ENCODE measurements at places on chromosomes 2 and 18.

GRCh38 chr2:128444816-128445522 is 126.3 kb upstream of the HS6ST1 start:
- DNase-seq = no peak

DNA sequence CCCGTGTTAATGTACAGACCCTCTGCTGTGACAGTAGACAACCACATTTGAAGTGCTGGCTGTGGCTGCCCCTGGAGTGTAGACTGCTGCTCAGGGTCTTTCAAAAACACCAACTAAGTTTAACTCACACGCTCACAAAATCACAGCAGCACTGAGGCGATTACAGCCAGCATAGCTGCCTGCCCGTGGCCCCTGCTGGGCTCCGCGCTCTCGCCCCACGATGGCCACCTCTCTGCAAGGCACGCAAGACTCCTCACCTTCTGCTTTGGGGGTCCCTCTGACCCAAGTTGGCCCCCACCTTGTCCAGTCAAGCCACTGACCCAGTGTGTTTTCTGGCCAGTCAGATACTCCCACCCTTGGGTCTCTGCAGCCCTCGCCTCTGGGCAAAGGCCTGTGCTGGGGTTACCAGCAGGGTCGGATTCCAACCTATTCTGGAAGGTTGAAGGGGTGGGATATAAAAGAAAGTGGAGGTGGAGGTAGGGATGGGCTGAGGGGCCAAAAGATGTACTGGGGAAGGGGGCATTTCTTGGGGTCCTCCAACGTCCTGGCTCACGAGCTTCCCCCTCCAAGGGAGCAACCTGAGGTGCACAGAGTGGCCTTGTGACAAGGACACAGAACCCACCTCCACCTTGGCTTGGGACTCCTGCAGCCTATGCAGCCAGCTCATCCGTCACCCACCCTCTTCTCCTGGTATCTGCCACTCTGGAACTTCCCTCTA is 2.9 kb upstream of the B3GNT7 start:
- no peak for DNase-seq

GRCh38 chr18:27956001-27956640 is 220.8 kb downstream of the CDH2 start:
- DNase-seq = no peak

DNA sequence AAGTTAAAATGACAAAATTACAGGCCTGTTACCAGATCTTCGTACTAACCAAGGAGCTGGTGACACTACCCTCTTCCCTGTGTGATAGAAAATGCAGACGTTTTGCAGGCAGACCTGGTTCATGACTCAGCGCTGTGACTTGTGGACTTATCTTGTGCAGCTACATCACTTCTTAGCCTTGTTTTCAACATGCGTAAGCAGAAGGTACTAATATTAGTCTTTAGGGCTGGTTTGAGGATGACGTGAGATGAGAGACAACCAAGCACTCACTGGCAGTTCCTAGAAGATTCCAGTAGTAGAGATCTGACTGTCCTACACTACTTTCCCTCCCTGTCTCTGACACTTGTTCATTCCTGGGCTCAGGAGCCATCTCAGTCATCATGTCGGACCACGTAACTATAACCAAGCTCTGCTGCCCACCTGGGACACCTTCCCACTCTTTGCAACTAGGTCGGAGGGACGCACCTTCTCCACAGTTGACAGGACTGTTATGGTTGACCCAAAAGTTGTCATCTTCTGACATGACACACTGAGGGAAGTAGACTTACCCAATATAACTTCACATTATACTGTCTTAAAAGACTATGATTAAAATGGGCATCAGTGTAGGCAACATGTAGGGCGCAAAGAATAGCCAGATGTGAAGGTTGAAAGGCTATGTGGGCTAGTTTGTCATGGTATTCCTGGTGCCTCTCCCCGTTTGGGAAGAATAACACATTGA is 64.8 kb downstream of the TNFRSF11A start:
- peak; percentile 16 for DNase-seq

GRCh38 chr2:42297322-42297936 is 63.6 kb downstream of the COX7A2L start:
- DNase-seq = no peak

DNA sequence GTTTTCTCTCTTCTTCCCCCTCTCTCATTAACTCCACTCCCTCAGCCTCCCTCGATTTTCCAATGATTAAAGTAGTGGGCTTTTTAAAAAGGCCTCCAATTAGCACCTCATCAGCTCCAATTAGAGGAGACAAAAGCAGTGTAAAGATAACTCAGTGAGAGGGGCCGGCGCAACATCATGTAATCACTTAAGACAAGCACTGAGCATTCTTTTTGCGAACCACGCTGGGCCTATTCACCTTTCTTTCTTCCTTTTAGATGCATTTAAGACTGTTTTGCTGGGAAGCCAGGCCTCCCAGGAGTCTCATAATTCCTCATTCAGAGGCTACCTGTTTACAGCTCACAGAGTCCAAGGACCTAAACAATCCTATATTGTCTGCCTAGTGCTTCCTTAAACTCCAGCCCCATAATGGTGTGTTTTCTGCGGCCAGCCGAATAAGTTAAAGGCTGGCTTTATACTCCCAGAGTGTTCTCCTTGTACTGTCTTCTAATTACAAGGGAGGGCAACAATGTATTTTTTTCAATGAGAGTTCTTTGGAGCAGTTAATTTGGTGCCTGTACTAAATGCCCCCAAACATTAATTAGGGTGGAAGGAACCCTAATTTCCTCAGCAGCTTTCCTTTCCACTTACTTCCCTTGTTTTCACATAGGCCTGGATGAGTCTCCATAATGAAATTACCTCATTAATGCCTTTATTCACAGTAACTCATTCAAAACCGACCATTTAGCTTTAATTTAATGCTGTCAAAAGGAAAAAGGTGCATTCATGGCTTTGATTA is 28.0 kb upstream of the LMAN1 start:
- no peak for DNase-seq

DNA sequence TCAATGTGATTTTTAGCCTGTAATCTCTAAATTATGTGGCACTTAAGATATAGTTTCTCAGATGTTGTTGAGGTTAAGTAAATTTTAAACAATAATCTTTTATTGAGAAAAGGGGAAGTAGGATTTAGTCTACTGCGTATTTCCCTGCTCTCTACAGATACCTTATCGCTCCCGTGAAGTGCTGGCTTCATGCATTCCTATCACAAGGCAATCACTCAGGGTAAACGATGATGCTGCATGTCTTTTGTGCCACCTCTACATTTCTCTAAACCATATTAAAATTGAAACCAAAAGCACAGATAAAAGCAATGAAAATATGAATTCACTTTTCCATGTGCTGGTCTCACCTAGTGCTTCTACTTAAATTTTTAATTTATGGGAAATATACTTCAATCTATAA is 14.4 kb upstream of the RPE start:
- no peak for DNase-seq

- no peak for DNase-seq
These were observed 46.5 kb downstream of the KCNIP3 start for GRCh38 chr2:95343429-95344214.

- no peak for DNase-seq
These were observed 102.5 kb downstream of the OLA1 start for GRCh38 chr2:174145827-174146226.

DNA sequence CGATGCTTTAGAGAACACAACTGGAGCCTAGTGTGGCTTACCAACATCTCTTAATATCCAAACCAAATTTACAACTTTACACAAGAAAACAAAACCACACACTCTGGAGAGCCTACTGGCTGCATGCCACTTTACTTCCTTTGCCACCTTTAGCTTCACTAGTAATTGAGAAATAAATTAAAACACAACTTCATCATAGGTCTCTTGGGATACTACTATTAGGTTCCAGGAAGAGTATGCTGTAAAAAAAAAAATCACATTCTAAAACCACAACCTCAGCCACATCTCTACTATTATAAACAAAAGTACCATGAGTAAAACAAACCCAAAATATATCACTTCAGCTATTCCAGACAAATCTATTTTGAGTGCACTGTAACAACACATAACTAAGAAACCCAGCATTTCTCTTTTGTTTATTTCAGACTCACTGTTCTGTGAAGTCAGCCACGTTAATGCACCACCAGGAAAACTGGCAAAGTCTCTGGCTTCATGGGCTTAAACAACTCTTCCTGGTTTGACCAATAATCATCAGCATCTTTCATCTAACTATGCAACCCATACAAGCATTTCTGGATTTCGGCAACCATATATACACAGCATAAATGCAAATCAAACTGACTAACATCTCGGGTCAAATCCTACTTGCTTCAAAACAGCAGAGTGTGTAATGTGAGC is 59.1 kb downstream of the REV1 start:
- DNase-seq = no peak

- DNase-seq = no peak
These were observed 52.4 kb downstream of the LIMS1 start for GRCh38 chr2:108586631-108587030.

DNA sequence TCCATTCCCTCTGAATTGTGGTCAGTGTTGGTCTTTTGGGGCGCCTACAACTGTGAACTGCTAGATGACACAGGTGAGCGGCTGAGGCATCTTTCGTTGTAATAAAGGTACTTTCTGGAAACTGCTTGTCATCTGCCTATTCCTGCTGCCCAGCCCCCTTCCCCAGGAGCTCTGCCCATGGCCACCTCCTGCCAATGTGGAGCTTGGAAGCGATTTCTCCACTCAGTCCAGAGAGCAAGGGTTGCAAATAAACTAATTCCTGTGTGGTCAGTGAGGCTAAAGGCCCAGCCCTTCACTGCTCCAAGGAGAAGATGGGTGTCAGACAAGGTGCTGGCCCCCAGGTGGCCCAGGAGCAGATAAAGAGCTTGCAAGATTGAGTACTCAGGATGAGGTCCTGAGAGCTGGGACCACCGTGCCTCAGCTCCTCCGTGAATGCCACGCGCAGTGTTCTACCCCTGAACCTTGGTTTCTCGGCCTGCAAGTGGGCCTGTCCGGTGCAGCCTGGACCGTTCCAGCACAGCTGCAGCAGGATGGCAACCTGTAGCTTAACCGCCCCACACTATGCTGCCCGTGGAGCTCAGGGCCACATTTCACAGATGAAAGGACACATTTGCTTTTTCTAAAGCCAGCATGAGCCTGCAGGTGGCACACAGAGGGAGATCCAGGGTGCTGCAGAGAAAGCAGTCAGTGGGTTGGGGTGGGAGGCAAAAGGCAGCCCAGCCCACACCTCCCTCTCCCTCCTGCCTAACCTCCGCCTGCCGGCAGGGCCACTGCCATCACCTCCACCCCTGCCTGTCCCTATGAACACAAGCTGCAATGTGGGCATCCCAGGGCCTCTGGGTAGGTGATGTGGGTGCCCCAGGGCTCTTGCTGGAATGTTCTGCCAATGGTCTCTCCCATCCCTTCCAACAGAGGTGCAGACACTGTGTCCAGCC is 78.7 kb upstream of the OTOF start:
- DNase-seq = no peak

DNA sequence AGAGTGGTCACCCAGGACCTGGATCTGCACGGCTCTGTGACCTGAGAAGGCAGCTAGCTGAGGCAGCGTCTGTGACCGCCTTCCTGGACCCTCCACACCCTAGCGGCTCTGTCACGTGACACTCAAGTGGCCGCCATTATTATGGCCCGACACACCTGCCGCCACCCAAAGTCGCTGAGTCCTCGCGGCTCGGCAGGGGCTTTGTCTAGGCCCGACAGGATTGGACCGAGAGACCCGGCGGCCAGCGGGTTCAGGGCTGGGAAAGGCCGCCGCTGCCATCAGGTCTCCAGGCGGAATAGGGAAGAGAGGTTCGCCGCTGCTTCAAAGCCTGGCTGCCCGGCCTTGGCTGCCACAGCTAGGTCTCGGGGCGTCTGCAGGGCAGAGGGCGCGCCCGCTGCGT is 1162.5 kb upstream of the LRRTM1 start:
- DNase-seq = no peak

GRCh38 chr2:62576276-62576939 is 70.4 kb upstream of the TMEM17 start:
- no peak for DNase-seq

GRCh38 chr18:8052237-8052701 is 485.2 kb downstream of the PTPRM start:
- no peak for DNase-seq

GRCh38 chr2:68357605-68358337 is 7.3 kb upstream of the PLEK start:
- peak; percentile 27 for DNase-seq

DNA sequence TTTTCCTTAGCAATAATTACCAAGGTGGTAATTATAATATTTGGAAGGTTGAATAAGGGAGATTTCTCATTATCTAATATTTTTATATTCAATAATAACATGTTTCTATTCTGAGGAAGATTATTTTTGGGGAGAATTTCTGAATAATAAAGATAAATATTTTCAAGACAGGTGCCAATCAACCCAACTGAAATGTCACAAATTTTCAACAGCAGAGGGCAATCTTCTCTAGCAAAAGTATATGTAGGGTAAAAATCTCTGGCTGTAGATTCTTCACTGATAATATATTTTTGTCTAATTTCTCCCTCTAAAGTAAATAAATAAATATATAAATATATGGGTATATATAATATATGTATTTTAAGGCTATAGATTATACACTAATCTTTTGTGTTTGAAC is 1187.2 kb upstream of the CRIM1 start:
- DNase-seq = no peak

DNA sequence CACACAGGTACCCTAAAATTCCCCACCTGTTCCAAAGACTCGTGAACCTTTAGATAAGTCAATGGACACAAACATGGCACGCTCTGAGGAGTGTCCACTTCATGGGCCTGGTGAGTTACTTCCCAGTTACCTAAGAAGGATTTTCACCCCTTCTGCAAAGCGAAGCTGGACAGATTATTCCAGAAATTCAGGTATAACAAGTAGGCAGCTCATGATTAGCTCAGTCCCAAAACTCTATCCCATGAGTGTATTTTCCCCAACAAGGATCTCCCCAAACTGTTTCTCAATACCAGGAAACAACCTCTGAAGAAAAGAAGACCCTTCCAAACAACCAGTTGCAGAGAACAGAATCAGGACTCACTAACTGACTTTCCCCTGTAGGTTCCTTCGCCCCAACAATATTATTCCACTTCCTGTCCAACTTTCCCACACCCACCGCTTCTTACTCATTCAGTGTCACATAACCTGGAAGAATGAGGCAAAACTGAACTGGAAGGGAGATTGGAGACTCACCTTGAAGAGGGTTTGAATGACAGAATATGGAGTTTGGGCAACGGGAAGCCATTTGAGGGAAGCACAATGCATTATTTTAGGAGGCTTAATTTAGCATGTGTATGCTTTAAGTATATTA is 120.1 kb downstream of the ANTXR1 start:
- DNase-seq = no peak
